ENCODE measurements at places on chromosomes 12 and 14.

- no peak for DNase-seq
These were observed 64.0 kb downstream of the AKAP6 start for GRCh38 chr14:32393119-32393518.

DNA sequence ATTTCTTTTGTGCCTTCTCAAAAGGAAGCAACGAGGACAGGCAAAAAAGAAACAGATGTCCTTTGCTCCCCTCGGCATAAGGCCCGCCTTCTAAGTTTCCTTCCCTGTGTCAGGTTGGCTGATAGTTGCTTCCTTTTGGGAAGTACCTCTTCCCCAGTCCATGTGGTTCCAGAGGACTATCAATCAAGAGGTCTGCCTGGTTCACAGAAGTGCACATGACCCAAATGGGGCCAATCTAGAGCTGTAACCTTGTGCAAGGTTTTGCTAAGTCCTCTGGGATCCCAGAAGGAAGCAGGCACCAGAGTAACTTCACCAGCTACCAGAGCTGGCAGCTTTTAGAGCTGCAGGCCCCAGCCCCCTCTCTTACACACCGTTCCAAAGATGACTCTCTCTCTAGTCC lies 42.6 kb downstream of the TMEM63C start:
- no peak for DNase-seq

DNA sequence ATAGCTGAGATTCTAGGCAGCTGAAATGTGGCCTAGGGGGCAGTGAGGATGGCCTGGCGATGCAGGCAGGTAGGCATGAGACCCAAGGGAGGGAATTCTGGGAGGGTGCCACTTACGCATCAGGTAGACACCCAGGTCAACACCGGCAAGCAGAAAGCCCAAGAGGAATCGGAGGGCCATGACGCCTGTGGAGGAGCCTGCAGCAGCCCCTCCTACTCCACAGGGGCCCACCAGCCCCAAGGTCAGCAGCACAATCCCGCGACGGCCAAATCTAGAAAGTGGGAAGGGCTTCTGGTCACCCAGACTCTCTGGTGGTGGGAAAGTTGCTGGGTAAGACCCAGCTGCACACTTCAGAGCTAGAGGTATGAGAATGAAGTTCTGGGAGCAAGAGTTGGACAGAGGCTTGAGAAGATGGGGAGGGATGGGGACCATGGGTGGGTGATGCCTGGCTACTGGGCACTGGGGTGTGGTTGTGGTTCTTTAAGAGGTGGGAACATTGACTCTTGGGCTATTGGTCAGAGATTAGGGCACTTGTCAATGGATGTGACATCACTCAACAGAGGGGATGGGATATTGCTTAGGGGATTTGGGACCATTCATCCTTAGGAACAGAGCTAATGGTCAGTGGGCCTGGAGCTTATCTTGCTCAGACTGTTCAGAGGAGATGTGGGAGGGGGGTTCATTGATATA lies 3.4 kb downstream of the SLC22A17 start:
- no peak for DNase-seq

GRCh38 chr12:56013482-56013881 lies 7.4 kb upstream of the IKZF4 start:
- no peak for DNase-seq

DNA sequence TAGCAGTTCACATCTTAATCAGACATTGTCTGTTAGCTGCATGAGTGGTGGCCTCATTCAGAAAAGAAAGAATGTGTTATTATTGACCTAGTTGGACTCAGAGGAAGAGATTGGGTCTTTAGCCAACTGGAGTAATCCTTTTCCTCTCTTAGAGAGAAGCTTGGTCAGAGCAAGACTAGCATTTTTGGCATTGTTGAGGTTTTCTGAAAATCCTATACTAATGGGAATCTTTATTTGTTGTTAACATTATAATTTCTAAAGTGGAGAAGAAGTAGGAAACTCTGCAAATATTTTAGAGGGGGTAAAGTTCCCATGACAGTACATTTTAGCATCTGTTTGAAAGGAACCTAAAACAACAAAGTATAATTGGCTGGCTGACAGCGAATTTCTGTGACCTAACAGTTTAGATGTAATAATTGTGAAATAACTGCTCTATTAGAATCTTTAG lies 9.7 kb downstream of the TOX4 start:
- DNase-seq, result no peak

Data from HAP-1 (cell line).